Right atrium auricular region (tissue), 2 donors: ENCODE measurements at places on chromosomes 6 and 20.

GRCh38 chr6:16383607-16384206, 145.3 kb downstream of the GMPR start:
- no peak for DNase-seq

DNA sequence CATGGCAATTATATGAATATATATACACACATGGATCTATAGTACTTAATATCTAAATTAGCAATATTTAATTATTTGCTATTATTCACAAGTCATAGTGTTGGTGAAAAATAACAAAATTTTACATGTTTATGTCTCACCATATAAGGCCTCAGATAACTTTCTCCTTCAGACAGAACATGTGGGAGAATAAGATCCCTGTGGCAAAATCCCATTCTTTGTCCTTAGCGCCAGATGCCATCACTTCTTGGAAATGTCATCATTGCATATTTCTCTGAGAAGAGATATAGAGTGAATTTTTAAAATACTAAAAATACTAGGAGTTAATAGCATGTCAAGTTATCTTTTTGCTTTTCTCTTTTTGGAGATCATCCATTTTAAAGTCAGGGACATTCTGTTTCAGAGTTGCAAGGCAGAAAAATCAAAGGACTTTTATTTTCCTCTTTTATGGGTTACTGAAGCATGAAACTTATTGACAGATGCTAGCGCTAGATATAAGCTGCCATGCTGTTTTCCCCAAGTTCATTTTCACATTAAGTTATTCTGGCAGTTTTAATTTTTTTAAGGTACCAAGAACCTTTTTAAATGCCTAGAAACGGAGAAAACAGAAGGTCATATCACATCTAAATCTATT, 30.4 kb upstream of the STXBP5 start:
- no peak for DNase-seq

DNA sequence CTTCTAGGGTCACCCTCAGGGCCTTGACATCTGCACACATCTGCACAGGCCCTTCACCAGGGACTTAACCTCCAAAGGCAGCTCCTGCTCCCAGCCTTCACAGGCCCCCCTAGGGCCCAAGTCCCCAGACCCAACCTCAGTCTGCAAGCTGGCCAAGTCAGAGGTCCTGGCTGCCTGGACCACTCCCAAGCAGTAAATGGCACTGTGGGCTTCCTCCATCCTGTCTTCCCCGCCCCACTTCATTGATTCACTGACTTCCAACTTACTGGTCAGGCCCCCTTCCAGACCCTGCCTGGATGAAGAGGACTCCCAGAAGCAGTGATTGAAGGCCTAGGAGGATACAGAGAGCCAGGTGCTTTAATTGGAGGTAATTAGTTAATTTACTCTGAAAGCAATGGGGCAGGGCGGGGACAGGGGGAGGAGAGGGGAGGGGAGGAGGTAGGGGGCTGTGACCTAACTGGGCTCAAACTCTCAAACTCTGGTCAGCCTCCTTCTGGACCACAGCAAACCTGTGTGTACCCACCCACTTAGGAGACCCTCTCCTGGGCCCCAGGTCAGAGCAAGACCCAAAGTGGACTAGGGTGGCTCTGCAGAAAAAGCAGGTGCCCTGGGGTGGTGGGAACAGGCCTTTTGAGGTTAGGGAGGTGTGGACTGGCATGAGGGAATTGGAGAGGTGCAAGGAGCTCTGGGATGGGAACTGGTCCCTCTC, 51.5 kb downstream of the MRPL14 start:
- DNase-seq: no peak

GRCh38 chr6:38450717-38451116, 189.0 kb downstream of the BTBD9 start:
- DNase-seq: no peak
